ENCODE measurements at places on chromosomes 11 and 22.

DNA sequence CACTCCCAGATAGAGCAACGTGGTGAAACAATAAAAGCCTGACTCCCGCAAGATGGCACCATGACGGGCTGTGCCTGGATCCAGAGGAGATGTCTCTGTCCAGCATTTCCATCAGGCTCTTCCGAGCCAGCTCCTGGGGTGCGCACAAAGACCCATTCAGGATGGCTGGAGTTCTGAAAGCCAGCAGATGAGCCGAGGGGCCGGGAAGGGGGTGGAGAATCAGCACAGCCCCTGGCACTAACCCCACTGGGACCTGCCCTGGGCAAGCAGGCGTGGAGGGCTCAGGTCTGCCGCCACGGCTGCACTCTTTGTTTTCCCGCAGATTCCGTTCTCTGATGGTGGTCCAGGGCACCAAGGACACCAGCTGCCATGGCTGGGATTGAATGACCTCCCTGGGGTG, 97.2 kb upstream of the BLID start:
- no peak for DNase-seq

GRCh38 chr11:132052342-132052741, 681.9 kb downstream of the NTM start:
- no peak for DNase-seq

- no peak for DNase-seq
Measured at GRCh38 chr11:125210066-125210465, 45.5 kb downstream of the PKNOX2 start.

DNA sequence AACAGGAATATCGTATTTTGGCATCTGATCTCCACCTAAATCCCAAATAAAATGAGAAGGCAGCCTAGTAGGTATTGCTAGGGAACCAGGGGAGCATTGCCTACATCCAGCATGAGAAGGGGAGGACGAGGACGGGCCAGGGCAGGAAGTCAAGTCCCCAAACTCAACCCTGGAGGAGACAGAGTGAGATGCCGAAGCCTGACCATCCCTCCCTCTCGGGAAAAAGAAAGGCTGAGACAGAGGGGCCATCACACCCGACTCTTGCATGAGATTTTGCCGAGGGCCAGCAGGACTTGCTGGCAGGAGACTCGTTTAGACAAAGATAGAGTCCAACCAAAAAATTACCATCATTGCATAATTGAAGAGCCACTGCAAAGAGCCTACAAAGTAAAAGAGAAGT, 50.2 kb upstream of the SPATA19 start:
- no peak for DNase-seq

DNA sequence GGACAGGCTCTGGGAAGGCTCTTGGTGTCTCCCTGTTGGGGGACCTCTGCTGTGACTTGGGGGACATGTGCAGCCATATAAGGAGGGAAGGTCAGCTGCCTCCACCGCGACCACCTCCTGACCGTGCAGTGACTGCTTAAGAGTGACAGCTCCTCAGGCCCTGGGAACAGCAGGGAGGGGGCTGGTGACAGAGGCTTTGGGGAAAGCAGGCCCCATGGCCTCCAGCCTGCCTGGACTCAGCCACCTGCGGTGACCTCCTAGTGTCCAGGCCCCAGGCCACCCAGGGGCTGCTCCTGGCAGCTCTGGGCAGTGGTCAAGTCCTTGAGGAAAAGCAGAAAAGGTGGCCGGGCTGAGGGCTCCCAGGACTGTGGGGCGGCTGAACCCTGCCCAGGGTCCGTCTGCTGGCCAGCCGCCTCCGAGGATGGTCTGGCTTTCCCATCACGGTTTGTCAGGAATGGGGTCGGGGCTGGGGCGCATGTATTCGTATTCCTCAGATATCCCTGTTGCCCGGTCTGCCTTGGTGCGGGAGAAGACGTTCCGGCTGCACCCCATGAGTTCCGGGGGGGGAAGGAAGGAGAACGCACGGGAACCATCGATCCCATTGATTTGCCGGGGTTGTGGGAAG, 96.8 kb downstream of the WNT7B start:
- no peak for DNase-seq

GRCh38 chr11:2576549-2576948, 123.2 kb downstream of the KCNQ1OT1 start:
- no peak for DNase-seq

- no peak for DNase-seq
Measured at GRCh38 chr22:34975721-34976120, 90.2 kb upstream of the ISX start.

- DNase-seq = no peak
Measured at GRCh38 chr11:130388607-130389205, 39.7 kb downstream of the ADAMTS8 start.

GRCh38 chr22:45532235-45532631, 29.6 kb downstream of the FBLN1 start:
- no peak for DNase-seq

DNA sequence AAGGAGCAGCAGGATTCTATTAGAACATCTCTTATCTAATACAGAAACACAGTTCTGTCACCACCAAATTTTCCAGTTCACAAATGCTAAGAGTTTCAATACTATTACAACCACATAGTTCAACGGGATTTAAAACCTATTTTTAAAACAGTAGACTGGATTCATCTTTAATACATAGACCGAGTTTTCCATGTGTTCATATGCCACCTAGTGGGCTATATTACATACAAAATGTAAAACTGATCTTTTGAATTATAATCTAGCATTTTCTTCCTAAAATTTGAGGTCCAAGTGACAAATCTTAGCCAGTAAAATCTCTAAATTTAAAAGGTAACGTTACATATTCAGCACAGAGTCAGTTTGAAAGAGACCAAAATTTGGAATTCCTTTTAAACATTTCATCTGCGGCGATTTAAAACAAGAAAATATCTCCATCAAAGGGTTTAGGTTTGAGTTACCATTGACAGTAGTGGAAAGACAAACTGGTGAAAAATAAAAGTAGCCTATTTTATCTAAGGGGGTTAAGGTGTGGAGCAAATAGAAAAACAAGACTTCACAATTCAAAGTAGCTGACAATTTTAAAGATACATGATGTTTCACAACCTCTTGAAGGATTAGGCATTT, 269.3 kb upstream of the MPPED2 start:
- no peak for DNase-seq

GRCh38 chr11:73228268-73229134, 10.4 kb downstream of the P2RY2 start:
- no peak for DNase-seq

DNA sequence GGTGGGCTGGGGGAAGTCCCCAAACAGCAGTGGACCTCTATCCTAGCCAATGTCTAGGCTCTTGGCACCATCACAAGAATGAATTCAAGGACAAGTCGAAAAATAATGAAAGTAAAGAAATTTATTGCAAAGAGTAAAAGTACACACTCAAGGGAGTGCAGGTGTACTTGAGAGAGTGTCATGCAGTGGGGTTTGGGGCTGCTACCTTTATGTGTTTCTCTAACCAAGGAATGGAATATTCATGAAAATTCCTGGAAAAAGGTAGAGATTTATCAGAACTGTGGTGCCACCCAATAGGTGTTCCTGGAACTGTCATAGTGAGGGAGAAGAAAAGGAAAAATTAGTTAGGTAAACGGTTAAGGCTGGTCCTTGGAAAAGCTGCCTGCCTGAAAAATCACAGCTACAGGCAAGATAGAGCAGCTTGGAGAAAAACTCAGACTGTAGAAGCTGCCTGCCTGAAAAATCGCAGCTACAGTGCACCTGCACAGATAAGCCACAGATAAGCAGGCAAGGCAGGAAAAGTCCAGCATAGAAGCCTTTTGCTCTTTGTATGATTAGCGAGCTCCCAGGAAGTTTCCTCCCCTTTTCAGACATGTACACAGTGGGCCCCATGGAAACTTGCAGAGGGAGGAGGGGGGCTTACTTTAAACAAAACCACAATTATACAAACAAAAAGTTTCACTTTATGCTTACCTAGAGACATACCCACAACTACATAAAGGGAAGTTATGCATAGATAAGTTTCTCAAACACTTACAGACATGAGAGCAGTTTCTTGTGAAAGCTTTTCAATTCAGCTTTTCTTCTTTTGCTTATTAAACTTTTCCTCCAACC, 71.4 kb upstream of the B3GNT6 start:
- no peak for DNase-seq

- DNase-seq = no peak
Measured at GRCh38 chr22:42930810-42931420, 73.8 kb upstream of the ARFGAP3 start.

DNA sequence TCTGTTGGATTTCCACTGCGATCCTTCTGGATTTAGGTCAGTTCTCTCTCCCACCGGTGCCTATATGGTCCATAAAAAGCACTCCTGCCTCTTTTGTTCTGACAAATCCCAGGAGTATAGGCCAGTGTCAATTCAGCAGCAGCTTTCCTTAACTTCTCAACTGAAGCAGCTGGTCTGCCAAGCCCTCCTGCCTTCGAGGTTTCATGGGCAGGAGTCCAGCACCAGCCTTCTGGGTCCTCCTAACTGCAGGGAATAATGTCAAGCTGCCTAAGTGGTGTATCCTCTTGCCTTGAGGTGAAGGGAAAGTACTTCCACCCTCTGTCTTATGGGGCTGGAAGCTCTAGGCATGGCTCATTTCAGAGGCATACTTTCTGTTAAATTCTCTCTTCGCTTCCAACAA, 149.4 kb upstream of the NCAM1 start:
- no peak for DNase-seq

DNA sequence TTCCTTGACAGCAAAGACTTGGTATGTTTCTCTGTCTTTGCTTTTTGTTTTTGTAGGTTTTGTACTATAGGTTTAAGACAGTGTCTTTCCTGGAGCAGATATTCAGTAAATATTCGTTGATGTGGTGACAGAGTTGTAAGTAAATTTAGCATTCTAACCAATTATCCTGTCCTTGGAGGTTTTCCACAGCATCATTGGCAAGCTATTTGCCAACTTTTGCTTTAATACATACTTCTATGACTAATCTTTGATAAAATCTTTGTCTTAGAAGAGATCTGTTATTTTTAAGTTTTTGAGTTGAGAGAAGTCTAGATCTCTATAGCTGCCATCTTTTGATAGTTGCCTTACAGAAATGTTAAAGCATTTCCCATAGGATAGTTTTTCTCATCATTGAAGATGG, 3.8 kb downstream of the USP47 start:
- DNase-seq = no peak

DNA sequence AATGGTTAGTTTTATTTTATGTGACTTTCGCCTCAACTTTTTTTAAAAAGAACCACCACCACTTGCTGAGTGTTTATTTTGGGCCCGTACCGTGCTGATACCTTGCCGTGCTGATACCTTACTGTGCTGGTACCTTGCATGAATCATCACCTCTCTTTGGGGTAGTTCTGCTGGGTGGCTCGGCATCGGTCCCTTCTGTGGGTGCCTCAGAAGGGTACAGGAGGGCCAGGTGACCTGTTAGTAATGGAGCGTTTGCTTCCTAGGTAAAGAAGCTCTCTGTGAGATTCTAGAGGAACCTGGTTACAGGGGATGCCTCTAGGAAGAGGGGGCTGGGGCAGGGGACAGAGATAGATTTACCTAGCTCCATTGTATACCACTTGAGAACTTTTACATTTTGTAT, 17.1 kb downstream of the TOM1 start:
- no peak for DNase-seq

- DNase-seq = no peak
Measured at GRCh38 chr22:24392218-24392931, 35.0 kb upstream of the ADORA2A start.

DNA sequence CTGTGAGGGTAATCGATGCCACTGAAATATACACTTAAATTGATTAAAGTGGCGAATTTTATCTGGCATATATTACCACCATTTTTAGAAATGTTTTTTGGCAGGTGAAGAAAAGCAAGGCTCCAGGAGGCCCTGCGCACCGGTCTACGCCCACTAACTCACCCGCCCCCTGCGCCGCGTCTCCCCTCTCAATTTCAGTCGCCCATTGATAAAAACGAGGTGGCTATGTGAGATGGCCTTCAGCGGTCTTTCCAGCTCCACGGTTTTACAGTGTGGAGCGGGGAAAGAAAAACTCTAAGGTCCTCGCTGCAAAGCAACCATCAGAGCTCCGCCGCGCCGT, 602 bp upstream of the AQP11 start:
- DNase-seq = no peak

- DNase-seq = no peak
Measured at GRCh38 chr11:17602105-17603001, 55.3 kb downstream of the OTOG start.

DNA sequence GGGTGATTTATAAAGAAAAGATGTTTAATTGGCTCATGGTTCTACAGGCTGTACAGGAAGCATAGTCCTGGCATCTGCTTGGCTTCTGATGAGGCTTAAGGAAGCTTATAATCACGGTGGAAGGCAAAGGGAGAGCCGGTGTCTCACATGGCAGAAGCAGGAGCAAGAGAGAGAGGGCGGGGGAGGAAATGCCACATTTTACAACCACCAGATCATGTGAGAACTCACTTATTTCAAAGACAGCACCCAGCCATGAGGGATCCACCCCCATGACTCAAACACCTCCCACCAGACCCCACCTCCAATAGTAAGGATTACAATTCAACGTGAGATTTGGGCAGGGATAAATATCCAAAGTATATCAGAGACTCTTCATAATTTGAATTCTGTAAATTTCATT, 200.7 kb downstream of the MSANTD4 start:
- DNase-seq = no peak

DNA sequence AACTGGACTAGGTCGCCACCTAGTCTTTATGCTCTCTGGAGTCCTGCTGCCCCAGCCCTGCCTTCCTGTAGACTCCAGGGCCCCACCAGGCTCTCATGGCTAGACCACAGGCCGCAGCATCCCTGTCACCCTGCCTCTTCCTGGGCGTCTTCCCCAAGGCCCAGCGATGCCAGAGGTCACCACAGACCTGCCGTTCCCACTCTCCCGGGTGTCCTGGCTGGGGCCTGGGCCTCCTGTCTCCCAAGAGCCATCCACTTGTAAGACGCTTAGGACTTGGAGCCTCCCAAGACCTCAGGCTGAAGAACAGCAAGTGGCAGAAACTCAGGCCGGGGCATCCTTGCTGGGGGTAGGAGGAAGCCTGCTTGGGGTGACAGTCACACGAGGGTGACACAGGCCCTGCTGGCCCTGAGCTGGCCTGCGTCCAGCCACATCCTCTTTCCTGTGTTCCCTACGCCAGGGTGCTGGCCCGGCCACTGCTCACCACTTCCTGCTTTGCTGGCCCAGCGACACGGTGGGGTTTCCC, 2.0 kb upstream of the TCIRG1 start:
- DNase-seq = no peak

- DNase-seq = no peak
Measured at GRCh38 chr11:62554387-62555167, 8.0 kb upstream of the AHNAK start.

DNA sequence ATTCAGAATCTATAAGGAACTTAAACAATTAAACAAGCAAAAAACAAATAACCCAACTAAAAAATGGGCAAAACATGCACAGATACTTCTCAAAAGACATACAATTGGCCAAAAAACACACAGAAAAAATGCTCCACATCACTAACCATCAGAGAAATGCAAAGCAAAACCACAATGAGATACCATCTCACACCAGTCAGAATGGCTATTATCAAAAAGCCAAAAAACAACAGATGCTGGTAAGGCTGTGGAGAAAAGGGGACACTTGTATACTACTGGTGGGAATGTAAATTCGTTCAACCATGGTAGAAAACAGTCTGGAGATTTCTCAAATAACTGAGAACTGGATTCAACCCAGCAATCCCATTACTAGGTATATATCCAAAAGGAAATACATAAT, 24.8 kb downstream of the ENTHD1 start:
- DNase-seq = no peak

GRCh38 chr11:123351375-123351774, 78.7 kb upstream of the GRAMD1B start:
- DNase-seq = no peak

- no peak for DNase-seq
Measured at GRCh38 chr22:45575607-45576272, 73.1 kb downstream of the FBLN1 start.

GRCh38 chr11:73402834-73403185, 26.6 kb downstream of the RELT start:
- no peak for DNase-seq

- DNase-seq = no peak
Measured at GRCh38 chr11:116534270-116534975, 238.4 kb downstream of the BUD13 start.

All from activated CD8-positive, alpha-beta memory T cell treated with anti-CD3 and anti-CD28 coated beads for 1 hour (primary cell).